A549 treated with Hydrocortisone at 1 μM for 4 hours (cell line): ENCODE measurements at places on chromosomes 7 and 10. TPM values are rescaled to one million over a fixed set of nuclear protein-coding genes. Genes with fewer than 3 reads are reported as not detected.

Gene NUP205
- 45.3 to 55.6 TPM (median 48.7 TPM) in 5 replicates for total RNA-seq

Gene BTBD16
- total RNA-seq: 0.44 to 0.62 TPM (median 0.55 TPM) in 5 replicates

Gene EXOC4
- total RNA-seq: 18.3 to 24.1 TPM (median 20.5 TPM) in 5 replicates

Gene KIF5B
- total RNA-seq: 48.2 to 87.6 TPM (median 65.8 TPM) in 5 replicates

Gene TAS2R41
- total RNA-seq: not detected in 5 replicates

Gene ABI1
- 49.8 to 55.9 TPM (median 53.7 TPM) in 5 replicates for total RNA-seq

Gene LIPN
- not detected in 5 replicates for total RNA-seq

Gene NKX1-2
- total RNA-seq: 0.03 TPM in 4 of 5 replicates, not detected in the other

Gene NFE2L3
- total RNA-seq: 6.9 to 9.9 TPM (median 7.6 TPM) in 5 replicates
